ENCODE measurements at places on chromosomes 5 and 9.

GRCh38 chr5:146475190-146475780 lies 28.2 kb downstream of the TCERG1 start:
- no peak for DNase-seq

DNA sequence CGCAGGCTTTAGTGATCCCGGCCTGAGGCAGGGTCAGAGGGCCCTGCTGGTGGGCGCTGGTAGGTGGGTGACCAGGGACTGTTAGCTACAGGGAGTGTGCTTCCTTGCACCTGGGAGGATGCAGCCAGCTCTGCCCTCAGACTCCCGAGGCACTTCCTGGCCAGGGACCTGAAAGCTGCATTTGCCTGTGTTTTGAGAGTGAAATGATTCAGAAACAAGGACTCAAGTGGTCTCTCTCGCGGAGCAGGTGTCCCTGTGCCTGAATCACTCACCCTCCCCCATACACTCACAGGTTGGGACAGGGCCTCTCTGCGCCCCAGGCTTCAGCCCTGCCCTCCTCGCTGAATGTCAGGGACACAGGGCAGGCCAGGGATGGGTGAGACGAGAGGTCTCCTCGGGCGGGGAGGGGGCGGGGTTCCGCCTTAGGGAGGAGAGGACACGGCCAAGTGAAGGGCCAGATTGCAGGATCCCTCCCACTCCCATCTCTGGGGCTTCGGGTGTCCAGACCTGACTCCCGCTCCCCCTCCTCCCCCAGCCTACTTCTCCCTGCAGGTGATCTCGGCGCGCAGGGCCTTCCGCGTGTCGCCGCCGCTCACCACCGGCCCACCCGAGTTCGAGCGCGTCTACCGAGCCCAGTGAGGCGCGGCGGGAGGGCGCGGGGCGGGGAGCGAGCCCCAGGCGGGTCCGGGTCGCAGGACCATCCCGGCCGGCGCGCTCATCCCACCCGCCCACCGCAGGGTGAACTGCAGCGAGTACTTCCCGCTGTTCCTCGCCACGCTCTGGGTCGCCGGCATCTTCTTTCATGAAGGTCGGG lies 1.5 kb downstream of the LTC4S start:
- DNase-seq = no peak

DNA sequence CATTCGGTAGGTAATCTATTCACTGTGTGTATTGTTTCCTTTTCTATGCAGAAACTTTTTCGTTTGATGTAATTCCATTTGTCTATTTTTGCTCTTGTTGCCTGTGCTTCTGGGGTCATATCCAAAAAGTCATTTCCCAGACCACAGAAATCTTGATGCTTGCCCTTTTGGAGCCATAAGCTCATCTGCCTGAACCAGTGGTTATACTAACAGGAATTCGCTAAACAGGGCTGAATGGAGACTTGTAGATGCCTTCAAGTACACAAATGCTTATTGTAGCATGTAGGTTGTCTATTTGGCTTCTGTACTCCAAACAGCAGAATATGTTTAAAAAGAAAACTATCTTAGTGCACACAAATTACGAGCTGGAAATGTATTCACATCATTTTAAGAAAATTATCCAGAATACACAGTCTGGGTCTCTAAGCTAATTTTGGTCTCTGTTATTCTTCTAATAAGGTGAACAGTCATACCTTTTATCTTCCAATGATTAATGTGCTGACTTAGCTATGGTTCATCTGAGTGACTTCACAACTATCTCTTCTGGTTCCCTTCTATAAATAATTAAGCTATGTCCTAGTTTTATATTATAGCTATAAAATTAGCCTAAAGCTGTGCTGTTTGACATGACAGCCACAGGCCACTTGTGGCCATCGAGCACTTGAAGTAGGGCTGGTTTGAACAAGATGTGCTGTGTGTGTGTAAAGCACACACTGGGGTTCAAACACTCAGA lies 87.6 kb downstream of the DAPK1 start:
- no peak for DNase-seq

- peak; percentile 61 for DNase-seq
These were observed 98.6 kb upstream of the HMHB1 start for GRCh38 chr5:143713047-143714003.

GRCh38 chr5:31062902-31063580 lies 130.4 kb upstream of the CDH6 start:
- DNase-seq = no peak

DNA sequence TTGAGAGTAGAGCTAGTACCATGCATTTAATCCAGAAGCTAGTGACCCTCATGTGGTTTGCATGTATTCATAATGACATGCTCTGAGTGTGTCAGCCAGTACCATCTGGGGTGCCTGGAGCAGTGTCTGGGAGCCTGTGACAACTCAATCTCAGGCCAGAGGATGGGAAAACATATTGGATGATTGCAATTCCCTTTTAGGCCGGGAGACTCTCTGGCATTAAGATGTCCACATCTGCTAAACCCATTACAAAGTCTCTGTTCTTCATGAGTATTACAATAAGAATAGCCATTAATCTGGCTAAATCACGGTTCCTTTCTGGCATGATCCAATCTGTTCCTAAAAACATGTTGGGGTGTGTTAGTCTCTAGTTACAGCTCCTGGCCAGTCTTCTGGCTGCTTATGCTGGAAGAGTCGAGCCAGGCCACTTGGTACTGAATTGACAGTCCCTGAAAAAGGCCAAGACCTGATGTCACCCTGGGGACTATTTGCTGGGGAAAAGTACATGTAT lies 475.7 kb downstream of the ENC1 start:
- no peak for DNase-seq

DNA sequence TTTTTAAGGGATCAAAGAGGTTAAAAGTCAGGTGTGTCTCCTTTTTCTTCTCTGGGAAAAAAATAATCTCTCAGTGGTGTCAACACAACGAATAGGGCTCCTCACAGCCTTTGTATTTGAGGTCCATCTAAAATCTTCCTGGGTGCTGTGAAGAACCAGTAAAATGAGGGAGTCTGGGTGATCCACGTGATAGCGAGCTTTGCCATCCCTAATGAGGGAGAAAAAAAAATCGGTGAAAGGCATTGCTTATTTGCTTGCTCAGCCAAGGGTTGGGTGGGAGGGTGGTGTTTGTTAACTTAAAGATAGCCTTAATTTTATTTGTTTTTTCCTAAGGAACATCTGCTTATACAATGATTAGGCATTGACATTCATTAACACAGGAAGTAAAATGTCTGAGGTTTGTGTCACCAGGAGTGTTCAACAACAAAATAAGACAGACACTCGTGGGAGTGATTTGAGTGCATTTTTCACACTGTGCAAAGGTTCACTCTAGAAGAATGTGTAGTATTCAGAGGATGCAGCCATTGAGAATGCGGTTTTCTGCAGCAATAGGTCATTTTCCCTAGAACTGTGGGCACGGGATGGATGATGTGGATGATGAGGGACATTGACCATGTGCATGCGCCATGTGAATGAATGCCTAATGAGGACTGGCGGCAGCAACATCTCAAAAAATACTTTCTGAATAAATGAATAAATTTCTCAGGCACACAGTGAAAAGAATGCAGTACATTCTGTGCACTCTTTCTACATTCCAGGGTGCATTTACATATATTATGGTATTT lies 369.5 kb downstream of the NTRK2 start:
- no peak for DNase-seq

DNA sequence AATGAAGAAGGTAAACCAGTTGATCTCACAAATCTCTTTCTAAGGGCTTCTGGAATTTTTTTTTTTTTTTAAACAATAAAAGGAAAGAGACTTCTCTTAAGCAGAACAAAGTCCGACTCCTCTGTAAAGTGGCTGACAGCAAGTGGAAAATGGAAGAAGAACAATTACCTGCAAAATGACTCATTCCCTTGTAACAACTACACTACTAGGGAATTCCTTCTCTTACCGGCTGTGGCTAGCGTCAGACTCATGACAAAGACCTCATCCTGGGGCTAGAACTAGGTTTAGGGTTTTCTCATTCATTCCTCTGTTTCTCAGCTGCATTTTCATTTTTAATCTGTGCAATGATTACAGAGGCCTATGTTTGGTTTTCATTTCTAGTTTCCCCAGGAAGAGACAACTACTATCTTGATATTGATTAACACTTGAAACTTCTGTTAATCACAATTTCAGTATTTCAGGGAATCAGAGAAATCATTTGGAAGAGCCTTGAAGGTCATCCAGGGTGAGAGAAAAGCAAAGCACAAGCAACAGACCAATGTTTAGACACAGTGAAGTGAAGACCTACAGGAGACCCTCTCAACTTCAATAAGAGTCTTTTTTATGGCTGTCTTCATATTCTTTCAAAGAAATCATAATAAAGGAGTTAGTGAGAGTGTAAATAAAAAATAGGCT lies 437.9 kb downstream of the RAB3C start:
- no peak for DNase-seq

DNA sequence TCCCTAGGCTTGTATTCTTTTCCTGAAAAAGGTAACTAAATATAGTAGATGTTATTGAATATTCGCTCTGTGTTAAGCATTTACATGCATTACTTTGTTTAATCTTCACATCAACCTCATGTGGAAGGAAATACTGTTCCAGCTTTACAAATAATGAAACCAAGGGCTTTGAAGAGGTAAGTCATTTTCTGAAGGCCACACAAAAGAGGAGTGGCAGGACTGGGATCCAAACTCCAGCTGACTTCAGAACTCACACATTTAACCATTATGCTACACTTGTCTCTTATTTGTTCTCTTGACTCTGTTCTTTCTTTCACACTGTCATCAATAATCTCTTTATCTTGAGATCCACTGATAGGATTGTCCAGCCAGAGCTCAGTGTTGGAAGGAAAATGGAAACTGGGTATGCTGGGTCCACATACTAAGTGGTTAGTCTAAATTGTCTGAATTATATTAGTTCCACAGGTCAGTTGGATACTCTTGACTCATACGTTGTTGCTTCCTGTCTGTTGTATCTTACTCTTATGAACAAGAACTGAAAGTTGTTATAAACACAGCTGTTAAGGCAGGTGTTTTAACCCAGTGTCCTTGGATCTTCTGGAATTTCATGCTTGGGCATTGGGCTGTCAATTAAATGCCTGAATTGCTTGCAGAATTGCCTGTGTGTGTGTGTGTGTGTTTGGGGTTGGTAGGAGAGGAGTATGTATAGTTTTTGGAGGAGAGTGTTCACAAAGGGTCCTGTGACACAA lies 65.6 kb downstream of the TLE4 start:
- DNase-seq = no peak

GRCh38 chr5:88792144-88792840 lies 90.7 kb downstream of the MEF2C start:
- DNase-seq = peak; percentile 67

GRCh38 chr9:111483439-111483857 lies 735 bp downstream of the ECPAS start:
- DNase-seq = peak; percentile 57

GRCh38 chr5:329768-330167 lies 8.3 kb downstream of the AHRR start:
- no peak for DNase-seq

GRCh38 chr9:124688238-124688904 lies 82.7 kb downstream of the NR6A1 start:
- DNase-seq = no peak

GRCh38 chr5:80655231-80655774 lies 520 bp upstream of the DHFR start:
- DNase-seq = peak; percentile 2

DNA sequence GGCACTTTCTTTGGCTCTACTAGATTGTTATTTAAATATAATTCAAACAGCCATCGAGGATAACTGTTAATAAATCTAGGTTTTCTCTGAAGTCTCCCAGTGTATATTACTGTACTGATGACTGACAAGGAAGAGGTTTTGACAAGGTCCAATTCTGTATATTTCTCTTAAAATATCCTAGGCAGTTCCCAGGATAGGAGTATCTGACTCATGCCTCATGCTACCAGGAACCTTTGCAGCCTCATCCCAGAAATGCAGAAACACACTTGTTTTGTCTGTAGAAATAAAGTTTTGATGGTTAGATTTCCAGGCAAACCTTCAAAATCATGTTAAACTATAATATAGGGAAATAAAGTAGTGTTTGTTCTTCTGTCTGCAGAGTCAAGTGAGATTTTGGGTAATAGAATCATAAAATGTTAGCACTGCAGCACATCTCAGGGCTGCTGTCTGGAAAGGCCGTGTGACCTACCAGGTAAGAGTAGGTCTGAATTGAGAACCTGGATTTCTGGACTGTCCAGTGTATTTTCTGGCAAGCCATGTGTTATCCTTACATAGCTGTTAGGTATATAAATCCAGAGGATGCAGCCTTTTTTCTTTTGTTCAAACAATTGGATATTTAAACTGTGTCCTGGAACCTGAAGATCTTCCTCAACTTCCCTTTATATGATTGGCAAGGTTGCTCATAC lies 8.3 kb downstream of the UBE2D2 start:
- DNase-seq = no peak

DNA sequence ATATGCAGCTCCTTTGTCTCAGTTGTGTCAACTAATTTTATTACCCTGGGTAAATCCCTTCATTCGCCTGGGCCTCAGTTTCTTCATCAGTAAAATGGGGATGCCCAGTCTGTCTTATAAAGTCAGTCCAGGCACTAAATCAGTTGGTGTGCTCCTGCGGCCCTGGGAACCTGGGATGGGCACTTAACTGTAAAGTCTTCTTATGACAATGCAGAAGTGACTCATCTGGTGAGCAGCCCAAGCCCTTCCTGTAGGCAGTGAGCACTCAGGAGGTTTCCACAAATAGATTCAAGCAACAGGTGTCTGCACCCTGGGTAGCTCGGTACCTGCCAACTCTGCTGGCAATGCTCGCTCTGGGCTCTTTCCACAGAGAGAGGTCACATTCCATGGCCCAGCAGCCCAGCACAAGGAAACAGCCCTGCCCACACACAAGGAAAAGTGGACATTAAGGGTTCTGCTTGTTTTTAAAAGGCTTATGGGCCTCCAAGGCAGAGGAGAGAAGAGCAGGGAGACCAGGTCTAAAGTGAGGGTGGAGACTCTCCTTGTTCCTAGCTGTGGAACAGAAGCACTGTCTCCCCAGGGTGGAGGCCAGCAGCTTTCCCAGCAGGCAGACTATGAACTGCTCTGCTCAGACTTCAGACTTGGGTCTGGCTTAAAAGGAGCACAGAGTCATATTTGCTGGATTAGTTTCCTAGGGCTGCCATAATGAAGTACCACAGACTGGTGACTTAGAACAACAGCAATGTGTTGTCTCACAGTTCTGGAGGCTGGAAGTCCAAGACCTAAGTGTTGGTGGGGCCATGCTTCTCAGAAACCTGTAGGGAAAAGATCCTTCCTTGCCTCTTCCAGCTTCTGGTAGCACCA lies 89.7 kb upstream of the ADRA1B start:
- peak; percentile 64 for DNase-seq

DNA sequence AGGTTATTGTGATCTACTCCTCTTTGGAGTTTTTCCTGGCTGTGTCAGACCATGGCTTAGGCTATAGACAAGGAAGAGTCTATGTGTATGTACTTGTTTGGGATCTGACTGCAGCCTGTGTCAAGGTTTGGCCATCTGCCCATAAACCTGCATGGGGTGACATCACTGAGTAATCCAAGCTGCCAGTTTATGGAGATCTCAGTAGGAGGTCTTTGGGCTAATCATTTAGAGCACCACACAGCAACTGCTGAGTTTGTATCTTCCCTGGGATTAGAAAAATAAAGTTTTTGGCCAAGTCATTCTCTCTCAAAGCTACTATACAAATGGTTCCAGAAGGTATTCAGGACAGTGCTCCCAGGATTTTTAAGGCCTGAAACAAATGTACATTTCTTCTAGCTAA lies 65.5 kb upstream of the HSPB3 start:
- DNase-seq = peak; percentile 96

GRCh38 chr5:139647506-139648204 lies 494 bp upstream of the CXXC5 start:
- no peak for DNase-seq

GRCh38 chr9:123339666-123340510 lies 16.1 kb upstream of the CRB2 start:
- DNase-seq = no peak

- no peak for DNase-seq
These were observed 42.7 kb downstream of the FBXL17 start for GRCh38 chr5:108339220-108339619.

- DNase-seq = no peak
These were observed 35.4 kb upstream of the ZNF354A start for GRCh38 chr5:178765753-178766300.
